Astrocyte of the spinal cord (primary cell): ENCODE measurements at places on chromosomes 7 and 10.

- no peak for DNase-seq
These were observed 57.4 kb downstream of the INPP5A start for GRCh38 chr10:132595021-132595420.

GRCh38 chr10:87794285-87794684 is 23.7 kb downstream of the ATAD1 start:
- no peak for DNase-seq

DNA sequence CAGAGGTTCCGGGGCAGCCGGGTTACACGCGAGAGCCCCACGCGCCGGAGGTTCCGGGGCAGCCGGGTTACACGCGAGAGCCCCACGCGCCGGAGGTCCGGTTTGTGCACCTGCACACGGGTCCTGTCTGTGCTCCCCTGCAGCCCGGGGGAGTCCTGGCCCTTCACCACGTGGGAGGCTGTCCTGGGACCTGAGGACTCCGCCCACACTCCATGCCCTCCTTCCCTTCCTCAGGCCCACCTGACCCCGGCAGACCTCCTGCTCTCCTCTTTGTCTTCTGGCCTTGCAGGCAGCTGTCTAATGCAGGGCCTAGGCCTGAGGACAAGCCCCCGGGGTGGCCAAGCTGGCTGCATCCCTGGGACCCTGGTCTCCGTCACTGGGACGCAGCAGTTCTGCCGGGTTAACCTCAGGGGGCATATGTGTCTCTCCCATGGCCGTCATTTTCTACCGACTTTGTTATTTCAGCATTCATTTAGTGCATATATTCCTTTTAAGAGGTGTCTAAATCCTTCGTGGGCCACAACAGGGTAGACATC is 374.6 kb downstream of the DNAJB6 start:
- no peak for DNase-seq

- DNase-seq: peak; percentile 94
These were observed 168.0 kb upstream of the RHEB start for GRCh38 chr7:151687523-151688235.

- no peak for DNase-seq
These were observed 2.3 kb downstream of the DNTT start for GRCh38 chr10:96306516-96306915.

DNA sequence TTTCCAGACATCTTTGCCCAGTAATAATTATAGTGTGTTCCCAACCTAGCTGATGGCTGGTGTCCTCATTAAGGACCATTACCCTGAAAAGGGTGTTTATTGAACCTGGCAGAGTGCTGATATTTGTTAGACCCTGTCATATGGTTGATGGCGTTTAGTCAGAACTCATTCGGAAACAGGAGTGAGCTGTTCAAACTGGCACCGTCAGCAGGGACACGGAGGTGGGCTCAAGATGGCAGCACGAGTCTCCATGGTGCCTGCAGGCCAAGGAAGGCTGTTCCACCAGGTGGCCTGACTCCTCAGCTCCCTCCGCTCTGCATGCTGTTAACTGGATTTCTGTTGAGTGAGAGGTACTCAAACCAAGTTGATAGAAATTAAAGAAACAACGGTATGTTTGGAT is 589.1 kb upstream of the MGMT start:
- DNase-seq: no peak

DNA sequence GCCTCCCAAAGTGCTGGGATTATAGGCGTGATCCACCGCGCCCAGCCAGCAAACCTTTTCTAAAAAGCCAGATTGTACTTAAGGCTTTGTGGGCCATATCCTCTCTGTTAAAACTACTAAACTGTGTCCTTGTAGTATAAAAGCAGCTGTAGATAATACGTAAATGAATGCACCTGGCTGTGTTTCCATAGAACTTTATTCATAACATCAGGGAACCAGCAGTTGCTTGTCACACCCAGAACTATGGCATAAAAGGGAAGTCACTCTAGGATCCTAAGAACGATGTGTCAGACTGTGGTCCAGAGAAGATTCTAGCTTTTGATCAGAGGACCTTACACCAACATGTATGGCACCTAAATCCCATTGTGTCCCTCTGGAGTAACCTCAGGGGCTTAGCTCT is 63.0 kb downstream of the DENND2A start:
- no peak for DNase-seq
